ENCODE measurements at places on chromosomes 13 and 19. TPM values are rescaled to one million over a fixed set of nuclear protein-coding genes. Genes with fewer than 3 reads are reported as not detected.
A peak's percentile ranks its signal among the peaks of the same experiment; 100 is the strongest.

DNA sequence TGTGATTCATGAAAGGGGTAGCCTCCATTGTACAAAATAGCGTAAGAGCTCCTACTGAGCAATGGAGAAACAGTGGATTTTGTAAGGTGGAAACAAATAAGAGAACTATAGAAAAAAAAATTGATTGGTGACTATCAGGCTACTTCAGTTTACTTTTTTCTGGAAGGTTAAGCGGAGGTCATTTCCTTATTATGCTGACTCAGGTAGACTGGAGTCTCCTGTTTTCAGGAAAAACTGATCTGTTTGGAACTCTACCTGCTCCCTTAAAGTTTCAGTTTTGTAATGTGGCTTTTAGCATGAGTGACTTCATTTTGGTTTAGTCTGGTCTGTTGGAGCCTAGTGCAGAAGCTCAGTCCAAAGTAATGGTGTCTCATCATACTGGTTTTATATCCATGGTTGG is 3.4 kb downstream of the ZNF607 start:
- peaks cover 12% of the 10 kb centered on the region for H3K4me1 ChIP-seq
- DNase-seq: no peak
- H3K27me3 ChIP-seq: no peaks in the 10 kb centered on the region
- H3K36me3 ChIP-seq: no peaks in the 10 kb centered on the region

The PRRG2 gene
- 7.6 TPM for total RNA-seq

- DNase-seq: no peak
- peak within 1 kb of the TSS; percentile 82 for H3K27ac ChIP-seq
- no peaks in the 10 kb centered on the region for H3K36me3 ChIP-seq
These were observed at the start of gene FXYD1 for GRCh38 chr19:35138305-35138892. FXYD1 (plus strand) TSS chr19:35138824; CDS start chr19:35140080, 1,256 bp downstream.

DNA sequence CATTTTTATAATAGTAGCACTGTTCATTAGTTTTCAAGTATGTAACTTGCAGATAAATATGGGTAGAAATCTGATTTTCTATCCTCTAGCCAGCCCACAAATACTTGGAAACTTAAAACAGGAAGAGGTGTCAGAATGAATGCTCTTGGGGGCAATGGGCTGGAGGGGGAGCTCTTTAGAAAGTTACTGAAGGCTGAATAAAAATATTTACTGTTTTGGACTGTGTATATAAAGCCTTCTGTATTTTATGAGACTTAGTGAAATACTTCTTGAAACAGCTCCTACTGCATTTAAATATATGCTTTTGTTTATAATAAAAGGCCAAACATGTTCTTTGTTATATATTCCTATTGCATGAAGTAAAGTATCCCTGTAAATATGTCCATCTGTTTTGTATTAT is 138.8 kb downstream of the RGCC start:
- H3K27me3 ChIP-seq: no peaks in the 10 kb centered on the region
- H3K4me1 ChIP-seq: peaks cover 10% of the 10 kb centered on the region
- no peak for DNase-seq
- H3K36me3 ChIP-seq: no peaks in the 10 kb centered on the region
- H3K27ac ChIP-seq: no peak overlapping the region

DNA sequence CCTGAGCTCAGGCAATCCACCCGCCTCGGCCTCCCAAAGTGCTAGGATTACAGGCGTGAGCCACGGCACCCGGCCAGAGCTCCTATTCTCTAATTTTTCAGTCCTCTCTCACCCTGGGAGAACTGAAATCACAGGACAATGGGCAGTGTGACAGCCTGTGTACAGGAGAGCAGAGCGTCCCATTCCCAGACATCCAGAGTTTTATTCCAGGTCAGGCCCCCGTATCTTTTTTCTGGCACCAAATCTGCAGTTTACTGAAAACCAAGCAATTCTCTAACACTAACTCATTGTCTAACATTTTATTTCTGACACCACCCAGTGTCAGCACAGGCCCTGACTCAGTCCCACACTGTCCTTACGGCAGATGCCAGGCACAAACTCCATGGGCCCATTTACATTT is 6.7 kb downstream of the ZNF708 start:
- H3K36me3 ChIP-seq: peaks cover 12% of the 10 kb centered on the region
- no peak for DNase-seq
- no peak overlapping the region for H3K4me3 ChIP-seq
- no peaks in the 10 kb centered on the region for H3K27me3 ChIP-seq
